T-helper 17 cell (primary cell): ENCODE measurements at places on chromosomes 2 and 18. TPM values are rescaled to one million over a fixed set of nuclear protein-coding genes. Genes with fewer than 3 reads are reported as not detected.

The CELF4 gene
- total RNA-seq: not detected

The ESPNL gene
- total RNA-seq: not detected

The IL37 gene
- not detected for total RNA-seq

GRCh38 chr2:214310319-214310718 is 100.5 kb upstream of the VWC2L start:
- no peak overlapping the region for H3K4me3 ChIP-seq
- DNase-seq: no peak
- no peak overlapping the region for H3K27ac ChIP-seq
- no peaks in the 10 kb centered on the region for H3K36me3 ChIP-seq
- H3K27me3 ChIP-seq: no peaks in the 10 kb centered on the region
- no peaks in the 10 kb centered on the region for H3K4me1 ChIP-seq

- peaks cover 22% of the 10 kb centered on the region for H3K4me1 ChIP-seq
- no peaks in the 10 kb centered on the region for H3K36me3 ChIP-seq
- H3K27me3 ChIP-seq: no peaks in the 10 kb centered on the region
- H3K4me3 ChIP-seq: peak overlapping the region; percentile 94
- DNase-seq: no peak
Observed at GRCh38 chr18:21702602-21703001, 2.0 kb downstream of the ABHD3 start.

DNA sequence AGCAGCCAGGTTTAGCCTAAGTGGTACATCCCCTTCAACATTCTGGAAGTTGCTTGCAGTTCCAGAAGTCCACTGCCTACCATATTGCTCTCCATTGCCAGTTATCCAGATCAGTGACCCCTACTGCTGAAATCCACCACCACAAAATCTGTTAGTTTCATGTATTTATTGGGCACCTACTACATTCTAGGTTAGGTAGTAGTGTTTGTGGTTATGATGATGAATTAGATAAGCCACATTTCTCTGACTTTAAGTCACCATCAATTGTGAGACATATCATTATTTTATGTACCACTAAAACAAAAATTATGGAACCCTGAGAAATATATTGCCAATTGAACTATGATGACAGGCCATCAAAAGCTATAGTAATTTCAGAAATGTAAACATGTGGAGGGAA is 139.5 kb upstream of the PKDCC start:
- no peak overlapping the region for H3K27ac ChIP-seq
- DNase-seq: no peak
- no peaks in the 10 kb centered on the region for H3K36me3 ChIP-seq
- H3K4me3 ChIP-seq: no peak overlapping the region
- H3K4me1 ChIP-seq: peaks cover 9% of the 10 kb centered on the region
- H3K27me3 ChIP-seq: peaks cover 36% of the 10 kb centered on the region

GRCh38 chr2:109736177-109736827 is 57.8 kb upstream of the RGPD5 start:
- H3K4me1 ChIP-seq: no peaks in the 10 kb centered on the region
- no peak for DNase-seq
- no peak overlapping the region for H3K4me3 ChIP-seq
- no peak overlapping the region for H3K27ac ChIP-seq
- H3K27me3 ChIP-seq: peaks cover 31% of the 10 kb centered on the region

DNA sequence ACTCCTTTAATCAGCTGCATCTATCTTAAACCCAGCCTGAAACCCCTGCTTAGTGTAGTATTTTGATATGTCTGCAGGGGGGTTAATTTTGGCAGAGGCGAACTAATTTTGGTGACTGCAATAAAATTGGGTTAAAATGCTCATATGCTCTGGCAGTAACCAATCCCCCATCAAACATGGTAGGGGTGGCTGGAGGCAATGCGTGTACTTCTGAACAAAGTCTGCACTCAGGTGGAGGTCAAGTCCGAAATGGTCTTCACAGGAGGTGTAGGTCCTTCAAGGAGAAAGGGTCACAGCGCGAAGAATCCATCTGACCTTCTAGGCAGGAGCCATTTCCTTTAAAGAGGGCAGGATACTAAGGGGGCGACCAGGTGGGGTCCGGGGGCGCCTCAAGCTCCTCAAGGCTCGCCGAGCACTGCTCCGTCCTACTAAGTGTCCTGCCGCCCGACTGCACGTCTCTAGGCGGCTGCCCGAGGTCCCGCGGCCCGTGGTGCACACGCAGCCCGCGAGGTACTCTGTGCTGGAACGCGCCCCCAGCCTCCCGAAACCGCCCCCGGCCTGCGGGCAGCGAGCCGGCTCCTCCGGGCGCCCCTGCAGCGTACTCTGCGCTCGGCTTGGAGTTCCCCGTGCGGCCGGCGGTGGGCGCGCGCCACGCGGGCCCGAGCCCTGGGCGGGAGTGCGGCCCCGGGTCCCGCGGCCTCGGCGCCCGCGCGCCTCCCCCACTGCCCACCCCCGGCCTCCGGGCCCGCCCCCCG is 1.7 kb upstream of the LDLRAD4 start:
- no peaks in the 10 kb centered on the region for H3K36me3 ChIP-seq
- peaks cover 29% of the 10 kb centered on the region for H3K4me1 ChIP-seq
- peak overlapping the region; percentile 66 for H3K27ac ChIP-seq
- H3K27me3 ChIP-seq: peaks cover 30% of the 10 kb centered on the region
- peak; percentile 50 for DNase-seq
- H3K4me3 ChIP-seq: peak overlapping the region; percentile 90

- no peak overlapping the region for H3K27ac ChIP-seq
- no peak overlapping the region for H3K4me3 ChIP-seq
- no peaks in the 10 kb centered on the region for H3K4me1 ChIP-seq
- peaks cover 34% of the 10 kb centered on the region for H3K27me3 ChIP-seq
- H3K36me3 ChIP-seq: no peaks in the 10 kb centered on the region
Observed at GRCh38 chr2:133801946-133802345, 233.7 kb upstream of the NCKAP5 start.

- H3K4me3 ChIP-seq: no peak overlapping the region
- DNase-seq: no peak
- H3K27ac ChIP-seq: no peak overlapping the region
- H3K36me3 ChIP-seq: peaks cover 2% of the 10 kb centered on the region
Observed at GRCh38 chr2:27249891-27250651, 12.8 kb downstream of the SLC30A3 start.

DNA sequence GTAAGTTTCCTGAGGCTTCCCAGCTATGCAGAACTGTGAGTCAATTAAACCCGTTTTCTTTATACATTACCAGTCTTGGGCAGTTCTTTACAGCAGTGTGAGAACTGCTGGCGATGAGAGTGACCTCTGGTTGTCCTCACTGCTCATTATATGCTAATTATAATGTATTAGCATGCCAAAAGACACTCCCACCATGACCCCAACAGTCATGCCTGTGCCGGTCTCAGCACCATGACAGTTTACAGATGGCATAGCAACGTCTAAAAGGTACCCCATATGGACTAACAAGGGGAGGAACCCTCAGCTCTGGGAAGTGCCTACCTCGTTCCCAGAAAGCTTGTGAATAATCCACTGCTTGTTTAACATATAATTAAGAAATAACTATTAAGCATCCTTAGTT is 8.1 kb upstream of the IL1A start:
- no peak for DNase-seq
- H3K4me1 ChIP-seq: peaks cover 3% of the 10 kb centered on the region
- no peak overlapping the region for H3K4me3 ChIP-seq
- H3K27ac ChIP-seq: no peak overlapping the region
- peaks cover under 1% of the 10 kb centered on the region for H3K27me3 ChIP-seq
- peaks cover 2% of the 10 kb centered on the region for H3K36me3 ChIP-seq

DNA sequence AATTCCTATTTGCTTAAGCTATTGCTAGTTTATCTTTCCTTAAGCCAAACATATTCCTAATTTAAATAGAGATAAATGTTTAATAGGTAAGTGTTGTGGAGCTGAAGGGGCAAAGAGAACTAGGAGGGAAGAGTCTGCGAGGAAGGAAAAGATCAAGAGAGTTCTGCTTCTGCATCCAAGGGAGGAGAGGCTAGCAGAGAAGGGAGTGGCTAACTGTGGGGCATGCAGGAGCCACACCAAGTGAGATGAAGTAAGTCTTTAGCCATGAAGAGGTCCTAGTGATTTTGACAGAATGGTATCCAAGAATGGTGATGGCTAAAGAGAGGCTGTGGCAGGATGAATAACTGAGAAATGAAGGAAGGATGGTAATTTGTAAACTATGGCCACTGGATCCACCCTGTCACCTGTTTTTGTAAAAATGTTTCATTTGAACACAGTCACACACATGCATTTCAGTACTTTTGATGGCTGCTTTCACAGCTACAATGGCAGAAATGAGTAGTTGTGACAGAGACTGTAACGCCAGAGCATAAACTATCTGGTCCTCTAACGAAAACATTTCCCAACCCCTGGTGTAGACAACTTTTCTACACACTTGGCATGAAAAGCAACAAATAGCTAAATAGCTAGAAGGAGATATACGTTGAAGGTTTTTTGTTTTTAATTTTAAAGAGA is 15.6 kb downstream of the TPGS2 start:
- peak overlapping the region; percentile 47 for H3K27ac ChIP-seq
- H3K4me3 ChIP-seq: no peak overlapping the region
- H3K36me3 ChIP-seq: peaks cover 6% of the 10 kb centered on the region
- no peak for DNase-seq
- H3K27me3 ChIP-seq: no peaks in the 10 kb centered on the region
- peaks cover 13% of the 10 kb centered on the region for H3K4me1 ChIP-seq

- H3K27me3 ChIP-seq: no peaks in the 10 kb centered on the region
- H3K36me3 ChIP-seq: no peaks in the 10 kb centered on the region
- DNase-seq: no peak
- H3K4me3 ChIP-seq: no peak overlapping the region
- H3K27ac ChIP-seq: no peak overlapping the region
Observed at GRCh38 chr2:37708146-37708545, 36.7 kb upstream of the CDC42EP3 start.

DNA sequence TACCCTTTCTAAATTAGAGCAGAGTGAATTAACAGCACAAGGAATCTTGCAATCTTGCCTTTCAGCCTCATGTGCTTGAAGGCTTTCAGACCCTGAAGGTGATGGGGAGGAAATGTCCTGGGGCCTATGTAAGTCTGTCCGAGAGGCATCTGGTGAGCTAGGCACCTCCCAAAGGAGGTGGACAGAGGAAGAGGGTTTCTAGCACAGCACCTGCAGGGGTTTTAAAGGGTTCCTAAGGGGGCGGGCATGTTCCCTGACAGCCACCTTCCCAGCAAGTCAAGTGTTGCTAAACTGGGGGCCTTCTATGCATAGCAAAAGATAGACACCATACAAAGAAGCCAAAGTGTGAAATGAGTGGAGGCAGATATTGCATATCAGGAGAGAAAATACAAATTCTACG is 88.5 kb downstream of the CDH2 start:
- no peak overlapping the region for H3K27ac ChIP-seq
- H3K4me1 ChIP-seq: no peaks in the 10 kb centered on the region
- DNase-seq: no peak
- no peaks in the 10 kb centered on the region for H3K27me3 ChIP-seq
- no peaks in the 10 kb centered on the region for H3K36me3 ChIP-seq

DNA sequence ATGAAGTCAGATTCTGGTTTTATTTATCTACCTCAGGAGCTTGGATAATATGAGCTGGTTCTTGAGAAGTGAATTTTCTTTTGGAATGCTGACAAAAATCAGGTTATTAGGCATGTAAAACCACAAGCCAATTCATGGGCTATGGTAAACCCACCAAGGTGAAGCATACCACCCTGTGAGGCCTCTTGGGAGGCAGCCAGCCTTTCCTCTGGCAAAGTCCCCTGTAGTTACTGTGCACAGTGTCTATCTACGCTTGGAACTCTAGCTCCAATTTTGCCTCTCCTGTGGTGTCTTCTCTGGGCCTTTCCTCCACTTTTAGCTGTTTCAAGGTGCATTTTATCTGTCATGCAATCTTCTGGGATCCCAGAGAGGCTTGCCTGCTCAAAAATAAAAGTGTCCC is 242.7 kb upstream of the ZSWIM2 start:
- H3K4me1 ChIP-seq: no peaks in the 10 kb centered on the region
- H3K27ac ChIP-seq: no peak overlapping the region
- no peak for DNase-seq
- H3K27me3 ChIP-seq: no peaks in the 10 kb centered on the region
- H3K36me3 ChIP-seq: no peaks in the 10 kb centered on the region

DNA sequence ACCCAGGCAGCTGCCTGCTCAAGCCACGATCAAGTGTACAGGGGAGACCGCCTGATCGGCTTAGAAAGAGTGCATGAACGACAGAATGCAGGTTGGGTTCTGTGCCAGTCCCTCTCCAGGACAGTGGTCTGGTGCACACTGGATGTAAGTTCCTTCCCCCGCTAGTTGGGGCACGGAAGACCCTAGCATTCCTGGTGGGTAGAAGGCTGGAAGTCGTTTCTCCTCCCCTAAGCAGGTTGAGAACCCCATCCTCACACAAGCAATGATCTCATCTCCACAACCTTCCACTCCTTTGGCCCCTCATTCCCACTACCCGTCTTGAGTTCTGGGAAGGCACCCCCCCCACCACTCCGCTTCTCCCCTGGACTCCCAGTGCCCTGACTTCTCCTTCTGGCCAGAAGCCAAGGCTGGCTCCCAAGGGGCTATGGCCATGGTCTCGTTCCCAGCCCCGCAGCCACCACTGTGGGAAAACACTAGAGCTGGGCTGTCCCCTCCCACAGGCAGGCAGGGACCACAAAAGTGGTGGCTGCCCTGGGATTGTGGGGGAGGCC is 1.4 kb upstream of the ANKRD39 start:
- H3K4me3 ChIP-seq: peak overlapping the region; percentile 93
- peak overlapping the region; percentile 89 for H3K27ac ChIP-seq
- DNase-seq: no peak
- H3K36me3 ChIP-seq: peaks cover 2% of the 10 kb centered on the region

DNA sequence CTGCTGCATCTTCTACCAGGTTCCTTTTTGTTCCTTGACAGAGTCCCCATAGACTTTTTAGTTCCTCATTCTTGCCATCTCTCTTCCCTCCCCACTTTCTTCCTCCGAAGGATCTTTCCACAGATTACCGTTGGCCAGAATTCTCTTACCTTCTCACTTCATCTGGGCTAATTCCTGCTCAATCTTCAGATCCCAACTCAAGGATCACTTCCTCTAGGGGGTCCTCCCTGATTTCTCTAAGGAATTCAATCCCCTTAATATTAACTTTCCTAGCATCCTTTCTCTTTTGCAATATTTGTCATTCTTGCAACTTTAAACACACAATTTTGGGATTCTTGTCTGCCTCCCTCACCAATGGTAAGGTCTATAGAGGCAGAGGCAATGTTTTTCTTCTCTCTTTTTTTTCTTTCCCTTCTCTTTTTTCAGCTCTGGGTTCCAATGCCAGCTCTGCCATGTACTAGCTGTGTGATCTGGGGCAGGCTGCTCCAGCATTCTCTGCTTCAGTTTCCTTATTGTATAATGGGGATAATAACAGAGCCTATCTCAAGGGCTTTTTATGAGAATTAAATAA is 5.4 kb upstream of the KCNE4 start:
- DNase-seq: no peak
- no peak overlapping the region for H3K4me3 ChIP-seq
- H3K27ac ChIP-seq: no peak overlapping the region
- H3K27me3 ChIP-seq: peaks cover 10% of the 10 kb centered on the region
- no peaks in the 10 kb centered on the region for H3K4me1 ChIP-seq

DNA sequence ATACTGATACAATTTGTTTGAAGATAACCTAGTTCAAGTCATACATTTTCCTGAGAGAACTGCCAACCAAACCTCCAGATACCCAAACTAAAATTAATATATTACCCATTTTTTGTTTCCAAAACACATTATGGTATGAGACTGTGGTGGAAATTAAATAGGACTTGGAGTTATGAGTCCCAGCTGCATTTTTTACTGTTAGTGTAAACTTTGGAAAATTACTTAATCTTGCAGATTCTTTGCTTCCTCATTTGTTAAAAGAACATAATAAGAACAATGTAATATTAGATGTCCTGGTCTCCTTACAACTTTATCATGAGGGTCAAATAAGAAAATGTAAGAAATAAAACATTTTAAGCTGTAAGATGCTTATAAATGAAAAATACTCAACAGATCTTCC is 98.2 kb upstream of the TRIB2 start:
- no peak overlapping the region for H3K27ac ChIP-seq
- H3K36me3 ChIP-seq: peaks cover 3% of the 10 kb centered on the region
- no peaks in the 10 kb centered on the region for H3K27me3 ChIP-seq
- peaks cover 18% of the 10 kb centered on the region for H3K4me1 ChIP-seq
- DNase-seq: no peak
- no peak overlapping the region for H3K4me3 ChIP-seq
